ENCODE measurements at places on chromosomes 13 and 19.

DNA sequence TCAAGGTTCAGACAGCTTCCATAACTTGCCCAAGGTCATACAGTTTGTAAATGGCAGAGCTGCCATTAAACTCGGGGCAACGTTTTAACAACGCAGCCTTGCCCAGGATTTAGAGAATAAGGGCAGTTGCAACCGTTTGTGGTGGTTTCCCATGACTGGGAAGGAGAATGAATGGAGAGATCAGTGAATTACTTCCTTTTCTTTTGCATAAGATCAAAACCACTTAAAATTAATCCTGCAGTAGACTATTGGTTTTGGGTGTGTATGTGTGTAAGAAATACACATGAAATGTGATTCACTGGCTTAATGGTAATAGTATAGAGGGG lies 179.1 kb upstream of the MIR17HG start:
- DNase-seq = no peak

DNA sequence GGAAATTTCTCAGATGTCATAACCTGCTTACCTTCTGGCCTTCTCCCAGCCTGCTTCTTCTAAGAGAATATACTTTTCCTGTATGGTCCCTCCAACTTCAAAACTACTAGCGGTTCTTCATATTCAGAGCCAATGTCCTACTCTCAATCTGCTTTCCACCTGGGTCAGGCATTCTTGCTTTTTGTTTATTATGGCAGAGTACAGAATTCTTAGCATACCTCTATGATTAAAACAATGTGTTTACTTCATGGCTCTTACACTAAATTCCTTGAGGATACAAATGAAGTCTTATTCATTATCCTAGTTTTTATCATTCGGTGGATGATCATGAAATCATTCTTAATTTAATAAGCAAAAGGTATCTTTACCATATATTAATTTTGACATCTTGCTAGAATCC lies 484.2 kb upstream of the SLITRK1 start:
- no peak for DNase-seq

- DNase-seq = no peak
Measured at GRCh38 chr13:73416093-73416492, 357.3 kb downstream of the KLF5 start.

GRCh38 chr13:110600261-110600819 lies 15.0 kb upstream of the NAXD start:
- no peak for DNase-seq

- DNase-seq = no peak
Measured at GRCh38 chr19:28544451-28545261, 668.3 kb downstream of the UQCRFS1 start.

- DNase-seq = peak; percentile 45
Measured at GRCh38 chr19:1513499-1514294, 878 bp upstream of the ADAMTSL5 start.

GRCh38 chr19:50512112-50512998 lies 1.4 kb downstream of the ASPDH start:
- no peak for DNase-seq

GRCh38 chr13:110894086-110894485 lies 20.8 kb downstream of the ANKRD10 start:
- DNase-seq = no peak

- DNase-seq = no peak
Measured at GRCh38 chr19:33440241-33440640, 66.7 kb downstream of the CEBPG start.

- DNase-seq = no peak
Measured at GRCh38 chr13:45109102-45109720, 11.1 kb upstream of the GTF2F2 start.

DNA sequence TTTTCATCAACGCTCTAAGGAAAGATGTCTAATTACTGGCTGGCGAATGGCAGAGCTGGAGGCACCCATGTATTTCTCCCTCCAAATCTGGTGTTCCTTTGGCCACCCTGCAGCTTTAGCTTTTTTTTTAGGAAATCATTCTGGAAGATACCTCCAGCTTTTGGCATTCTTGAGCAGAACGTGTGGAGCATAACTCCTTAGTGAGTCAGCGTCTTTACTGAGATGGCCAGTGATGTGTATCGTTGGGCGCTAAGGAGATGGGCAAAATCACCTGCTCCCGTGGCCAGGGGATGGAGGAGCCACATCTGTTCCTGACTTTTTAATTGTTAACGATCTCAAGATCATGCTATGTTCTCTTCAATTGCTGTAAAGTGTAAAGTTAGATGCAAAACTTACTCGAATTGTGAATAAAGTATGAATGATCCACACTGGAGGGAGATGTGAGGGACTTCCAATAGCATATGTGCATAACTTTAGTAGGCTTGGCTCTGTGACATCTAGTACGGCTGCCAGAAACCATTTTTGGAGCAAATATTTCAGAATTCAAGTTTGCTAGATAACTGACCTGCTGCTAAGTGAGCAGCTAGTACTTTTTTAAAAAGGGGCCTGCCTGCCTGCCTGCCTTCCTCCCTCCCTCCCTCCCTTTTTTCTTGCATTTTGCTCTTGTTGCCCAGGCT lies 24.4 kb upstream of the C1QTNF9 start:
- DNase-seq = no peak

- no peak for DNase-seq
Measured at GRCh38 chr13:113962386-113962785, 11.5 kb downstream of the C13orf46 start.

GRCh38 chr13:85896516-85897450 lies 97.6 kb upstream of the SLITRK6 start:
- no peak for DNase-seq

GRCh38 chr13:84777316-84777715 lies 895.0 kb upstream of the SLITRK1 start:
- DNase-seq = no peak

DNA sequence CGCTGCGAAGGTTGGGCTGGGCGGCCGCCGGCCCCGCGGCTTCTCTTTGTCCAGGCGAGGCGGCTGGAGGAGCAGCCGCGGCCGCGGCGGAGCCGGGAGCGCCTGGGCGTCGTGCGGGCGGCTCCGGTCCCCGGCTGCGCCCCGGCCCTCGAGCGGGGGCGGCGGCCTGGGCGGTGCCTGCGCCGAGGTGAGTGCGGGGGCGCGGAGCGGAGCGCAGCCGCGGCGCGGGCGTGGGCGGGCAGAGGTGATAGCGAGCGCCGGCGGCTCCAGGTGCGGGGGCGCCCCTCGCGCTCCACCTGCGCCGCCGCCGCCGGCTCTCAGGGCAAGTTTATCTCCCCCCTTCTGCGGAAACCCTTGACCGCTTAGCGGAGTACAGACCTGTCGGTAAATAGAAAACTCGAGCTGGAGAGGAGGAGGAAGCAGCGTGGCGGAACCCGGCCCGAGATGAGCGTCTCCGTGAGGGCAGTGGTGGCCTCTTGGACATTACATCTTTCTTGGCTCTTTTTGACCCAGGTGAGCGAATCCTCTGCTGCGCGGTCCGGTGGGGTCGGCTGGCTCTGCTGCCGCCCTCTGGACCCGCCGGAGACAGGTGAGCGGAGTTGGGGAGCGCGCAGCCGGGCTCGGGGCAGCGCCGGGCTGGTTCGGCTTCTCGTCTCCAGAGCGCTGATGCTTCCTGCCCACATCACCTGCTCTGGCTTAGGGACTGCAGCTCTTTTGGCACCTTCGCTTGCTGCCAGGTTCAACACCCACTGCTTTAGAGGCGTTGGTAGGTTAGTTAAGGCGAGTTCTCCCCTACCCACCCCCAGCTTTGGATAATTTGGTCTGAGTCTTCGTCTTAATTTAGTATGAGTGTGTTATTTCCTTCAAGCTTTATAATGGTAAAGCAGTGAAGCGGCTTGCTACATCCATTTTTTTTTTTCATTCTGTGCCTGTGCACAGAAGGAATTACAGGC lies at the start of gene MTUS2:
TSS of gene MTUS2 (plus strand) at position 241 of the 953 bp plus-strand sequence.
- no peak for DNase-seq

GRCh38 chr19:9673912-9674662 lies 813 bp downstream of the ZNF562 start:
- no peak for DNase-seq

- no peak for DNase-seq
Measured at GRCh38 chr13:98267080-98267912, 90.2 kb upstream of the RNF113B start.

DNA sequence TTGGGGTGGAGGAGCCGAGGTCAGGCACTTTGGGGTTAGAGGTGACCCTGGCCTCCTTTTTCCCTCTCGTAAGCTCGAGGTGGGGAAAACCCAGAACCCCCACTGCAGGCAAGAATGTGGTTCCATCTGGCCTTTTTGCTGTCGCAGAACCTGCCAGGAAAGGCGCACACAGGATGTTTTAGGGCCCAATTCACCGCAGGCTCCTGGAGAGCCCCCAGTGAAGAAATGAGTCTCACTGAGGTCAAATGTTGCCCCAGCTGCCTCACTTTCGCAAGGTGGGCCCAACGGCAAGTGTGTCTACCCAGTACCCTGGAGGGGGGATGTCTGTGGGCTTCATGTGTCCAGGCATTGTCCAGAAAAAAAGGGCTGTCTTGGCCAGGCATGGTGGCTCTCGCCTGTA lies 61.8 kb downstream of the PEX11G start:
- no peak for DNase-seq

GRCh38 chr19:778910-779653 lies 18.2 kb upstream of the PTBP1 start:
- DNase-seq = no peak

GRCh38 chr13:96388598-96388997 lies 298.7 kb downstream of the HS6ST3 start:
- DNase-seq = no peak

- no peak for DNase-seq
Measured at GRCh38 chr19:46913198-46913851, 52.5 kb downstream of the ARHGAP35 start.

- DNase-seq = no peak
Measured at GRCh38 chr19:3057275-3057714, 5.0 kb downstream of the TLE5 start.

- no peak for DNase-seq
Measured at GRCh38 chr19:55353356-55353802, 1.1 kb downstream of the COX6B2 start.

DNA sequence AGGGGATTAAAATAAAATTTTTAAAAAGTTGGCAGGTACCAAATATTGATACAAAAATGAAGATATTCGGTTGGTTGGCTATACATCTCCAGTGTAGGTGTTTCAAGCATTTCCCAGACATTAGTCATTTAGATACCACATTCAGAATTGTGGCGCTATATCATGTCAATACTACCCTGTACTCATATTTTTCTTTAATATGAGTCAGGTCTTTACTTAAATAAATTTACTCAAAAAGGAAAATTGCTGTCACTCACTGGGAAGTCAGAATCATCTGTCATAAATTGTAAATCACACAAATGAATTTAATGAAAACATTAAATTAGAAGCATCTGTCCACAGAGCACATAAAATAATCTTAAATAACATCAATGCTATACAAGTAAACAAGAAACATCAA lies 134.2 kb downstream of the TSHZ3 start:
- no peak for DNase-seq

GRCh38 chr13:77430377-77430951 lies 103.6 kb upstream of the MYCBP2 start:
- no peak for DNase-seq

DNA sequence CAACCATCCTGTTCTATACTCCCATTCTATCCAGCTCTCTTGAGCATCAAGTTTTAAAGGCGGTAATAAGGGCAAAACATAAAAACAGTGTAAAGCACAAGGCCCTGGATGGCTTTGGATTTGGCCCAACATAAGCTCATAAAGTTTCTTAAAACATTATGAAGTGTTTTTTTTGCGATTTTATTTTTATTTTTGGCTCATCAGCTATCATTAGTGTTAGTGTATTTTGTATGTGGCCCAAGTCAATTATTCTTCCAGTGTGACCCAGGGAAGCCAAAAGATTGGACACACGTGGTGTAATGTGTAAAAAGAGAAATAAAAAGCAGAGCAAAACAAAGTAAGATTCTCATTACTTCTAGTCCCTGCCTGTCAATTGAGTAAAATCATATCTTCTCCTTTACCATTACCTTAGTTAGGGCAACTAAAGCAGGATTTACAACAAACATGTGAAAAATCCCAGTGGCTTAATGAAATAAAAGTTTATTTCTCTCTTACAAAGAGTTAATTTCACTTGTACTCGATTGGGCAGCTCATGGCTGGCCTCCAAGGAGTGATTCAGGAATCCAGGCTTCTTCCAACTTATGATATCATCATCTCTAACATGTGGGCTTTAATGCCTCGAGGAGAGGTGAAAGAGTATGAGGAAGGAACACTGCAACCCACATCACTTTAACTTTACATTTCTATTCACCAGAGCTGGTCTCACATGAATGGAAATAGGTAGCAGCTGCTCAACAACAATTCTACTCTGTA lies 725.2 kb upstream of the SLITRK1 start:
- no peak for DNase-seq

DNA sequence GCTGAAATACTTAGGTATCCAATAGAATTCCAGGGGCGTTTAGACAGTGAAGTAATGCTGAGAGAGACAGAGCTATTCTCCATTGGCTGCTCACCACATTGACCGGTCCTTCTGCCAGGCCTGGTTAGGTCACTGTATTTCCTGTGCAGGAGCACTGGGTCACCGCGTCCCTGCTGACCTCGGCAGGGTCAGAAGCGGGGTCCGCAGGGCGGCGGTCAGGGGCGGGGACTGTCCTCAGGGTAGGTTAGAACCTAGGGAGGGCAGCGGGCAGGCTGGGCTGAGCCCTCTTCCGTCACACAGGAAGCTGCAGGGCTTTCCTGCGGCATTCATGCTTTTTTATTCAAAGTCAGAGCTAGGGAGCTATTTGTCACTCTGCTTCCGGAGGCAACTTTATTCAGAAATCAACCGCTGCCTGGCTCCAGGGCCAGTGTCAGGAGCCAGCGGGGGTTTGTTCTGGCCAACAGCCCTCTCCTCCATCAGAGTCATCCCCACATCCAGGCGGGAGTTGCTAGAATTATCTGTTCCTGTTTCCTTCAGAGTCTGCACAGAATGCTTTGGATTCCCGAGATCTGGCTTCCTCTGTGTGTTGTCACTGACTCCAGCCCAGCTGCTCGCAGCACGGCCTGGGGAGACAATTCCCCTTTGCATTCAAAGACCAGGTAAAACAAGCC lies 81.2 kb upstream of the WASF3 start:
- DNase-seq = no peak

DNA sequence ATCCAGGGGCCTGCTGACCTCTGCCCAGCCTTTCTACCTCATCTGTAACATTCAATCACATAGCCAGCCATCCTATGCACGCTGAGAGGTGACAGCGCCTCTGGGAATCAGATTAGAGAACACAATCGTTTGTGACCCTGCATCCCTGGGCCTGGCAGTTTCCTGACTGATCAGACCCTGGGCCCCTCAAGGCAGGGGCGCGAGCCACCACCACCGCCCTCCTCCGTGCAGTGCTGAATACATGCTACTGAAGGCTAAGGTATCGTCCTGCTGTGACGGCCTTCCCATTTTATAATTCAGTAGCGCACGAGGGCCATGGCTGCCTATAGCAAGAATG lies 1.3 kb downstream of the TMTC4 start:
- no peak for DNase-seq

DNA sequence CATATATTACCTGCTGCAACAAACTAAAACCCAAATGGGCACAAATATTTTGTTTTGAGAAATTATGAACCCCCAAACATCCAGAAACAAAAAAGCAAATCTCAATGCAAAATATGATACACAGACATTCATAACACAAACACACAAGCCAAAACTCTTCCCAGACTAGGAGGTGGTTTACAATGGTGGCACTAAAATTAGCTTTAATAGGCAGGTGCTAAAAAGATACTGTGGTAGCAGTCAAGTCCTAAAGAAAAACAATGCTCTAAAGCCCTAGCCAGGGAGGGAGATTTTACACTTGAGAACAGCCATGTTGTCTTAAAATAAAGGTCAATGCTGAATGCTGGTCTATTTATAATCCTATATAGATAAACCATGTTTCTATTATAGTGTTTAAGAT lies 65.0 kb downstream of the DOCK9 start:
- no peak for DNase-seq
